ENCODE measurements at places on chromosomes 5 and 9.

DNA sequence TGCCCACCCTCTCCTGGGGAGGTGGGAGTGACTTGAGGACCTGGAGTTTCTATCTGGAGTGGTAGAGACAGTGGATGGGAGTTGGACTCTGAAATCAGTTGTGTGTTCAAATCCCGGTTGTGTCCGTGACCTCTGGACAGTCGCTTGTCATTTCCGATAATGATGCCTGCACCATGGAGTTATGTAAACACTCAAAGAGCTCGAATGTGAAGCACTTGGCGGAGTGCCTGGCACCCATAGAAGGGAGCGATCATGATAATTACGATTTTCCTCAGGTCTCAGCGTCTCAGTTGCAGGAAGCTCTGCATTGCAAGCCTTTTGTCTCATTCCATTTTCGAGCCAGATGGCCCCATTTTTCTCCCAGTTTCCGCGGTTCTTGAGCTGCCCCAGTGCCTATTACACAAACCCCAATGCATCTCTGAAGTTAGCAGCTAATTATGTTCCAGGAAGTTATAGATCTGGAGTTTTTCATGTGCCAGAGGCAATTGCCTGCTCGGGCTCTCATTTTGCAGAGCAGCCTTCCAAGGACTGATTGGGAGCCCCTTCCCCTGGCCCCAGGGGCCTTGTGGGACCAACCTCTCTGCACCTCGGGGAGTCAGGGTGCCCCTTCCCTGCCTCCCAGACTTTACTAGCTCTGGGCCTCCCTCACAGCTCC, 175.5 kb upstream of the MVB12B start:
- peaks cover 6% of the 10 kb centered on the region for H3K4me1 ChIP-seq
- H3K36me3 ChIP-seq: no peaks in the 10 kb centered on the region
- H3K27ac ChIP-seq: no peak overlapping the region
- DNase-seq: peak; percentile 2
- H3K27me3 ChIP-seq: peaks cover 7% of the 10 kb centered on the region
- H3K4me3 ChIP-seq: no peak overlapping the region

DNA sequence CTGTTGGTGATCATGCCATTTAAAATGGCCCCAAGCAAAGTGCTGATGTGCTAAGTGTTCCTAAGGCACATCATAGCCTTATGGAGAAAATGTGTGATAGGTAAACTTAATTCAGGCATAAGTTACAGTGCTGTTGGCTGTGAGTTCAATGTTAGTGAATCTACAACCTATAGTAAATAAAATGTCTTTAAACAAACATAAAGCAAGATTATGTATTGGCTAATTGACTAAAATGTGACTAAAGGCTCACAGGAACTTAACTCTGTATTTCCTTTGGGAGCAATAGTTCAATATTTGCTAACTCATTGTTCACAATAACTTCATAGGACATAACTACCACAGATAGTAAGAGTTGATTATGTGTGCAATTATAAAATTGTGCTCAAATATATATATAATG, 49.4 kb upstream of the LRRC19 start:
- no peak for DNase-seq
- no peak overlapping the region for H3K4me3 ChIP-seq
- H3K36me3 ChIP-seq: peaks cover 12% of the 10 kb centered on the region
- H3K27me3 ChIP-seq: no peaks in the 10 kb centered on the region

DNA sequence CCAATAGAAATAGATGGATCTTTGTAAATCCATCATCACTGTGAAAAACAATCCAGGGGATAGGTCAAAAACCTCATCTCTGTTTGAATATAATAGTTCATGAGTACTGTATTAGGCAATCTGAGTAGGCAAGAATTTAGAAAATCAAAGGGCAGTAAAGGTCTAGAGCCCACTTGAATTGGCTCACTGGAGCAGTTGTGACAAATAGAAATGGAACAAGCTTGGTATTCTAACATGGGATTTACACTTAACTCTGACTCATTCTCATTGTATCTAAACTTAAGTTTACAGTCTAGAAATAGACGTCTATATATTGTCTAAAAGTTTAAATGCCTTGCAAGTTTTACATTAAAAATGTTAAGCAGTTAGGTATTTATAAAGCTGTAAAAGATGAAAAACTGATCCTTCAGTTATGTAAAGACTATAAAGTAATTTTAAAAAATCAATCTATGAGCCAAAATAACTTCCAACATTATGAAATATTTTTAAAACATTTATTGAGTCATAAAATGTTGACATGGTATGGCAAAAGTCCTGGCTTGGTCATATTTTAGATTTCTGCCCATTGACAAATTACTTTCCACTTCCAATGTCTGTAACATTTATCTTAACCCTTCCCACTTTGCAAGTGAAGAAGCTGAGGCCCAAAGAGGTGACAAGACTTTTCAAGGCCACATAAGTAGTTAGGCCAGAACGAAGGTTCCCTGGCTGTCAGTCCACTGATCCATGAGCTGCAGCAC, 203.7 kb upstream of the NREP start:
- no peaks in the 10 kb centered on the region for H3K27me3 ChIP-seq
- no peak overlapping the region for H3K27ac ChIP-seq
- no peaks in the 10 kb centered on the region for H3K4me1 ChIP-seq
- no peaks in the 10 kb centered on the region for H3K36me3 ChIP-seq
- H3K4me3 ChIP-seq: no peak overlapping the region
- DNase-seq: no peak

DNA sequence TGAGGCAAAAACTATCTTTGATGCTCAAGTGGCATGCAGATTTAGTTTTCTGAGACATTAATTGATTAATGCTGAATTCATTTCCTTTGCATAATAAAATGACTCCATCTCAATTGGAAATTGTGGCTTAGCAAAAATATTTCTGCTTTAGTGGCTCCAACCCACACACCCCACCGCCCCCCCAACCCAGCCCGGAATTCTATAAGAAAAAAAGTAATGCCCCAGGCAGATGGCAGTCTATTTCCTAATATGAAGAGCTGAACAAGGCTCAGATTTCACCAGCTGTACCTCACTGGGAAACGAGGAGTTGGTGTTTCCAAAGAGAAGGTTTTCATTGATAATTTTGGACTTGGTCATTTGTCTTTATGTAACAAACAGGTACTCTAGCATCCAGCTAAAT, 182.1 kb downstream of the FBN2 start:
- H3K4me1 ChIP-seq: peaks cover 25% of the 10 kb centered on the region
- H3K27ac ChIP-seq: no peak overlapping the region
- no peak overlapping the region for H3K4me3 ChIP-seq
- no peaks in the 10 kb centered on the region for H3K36me3 ChIP-seq

DNA sequence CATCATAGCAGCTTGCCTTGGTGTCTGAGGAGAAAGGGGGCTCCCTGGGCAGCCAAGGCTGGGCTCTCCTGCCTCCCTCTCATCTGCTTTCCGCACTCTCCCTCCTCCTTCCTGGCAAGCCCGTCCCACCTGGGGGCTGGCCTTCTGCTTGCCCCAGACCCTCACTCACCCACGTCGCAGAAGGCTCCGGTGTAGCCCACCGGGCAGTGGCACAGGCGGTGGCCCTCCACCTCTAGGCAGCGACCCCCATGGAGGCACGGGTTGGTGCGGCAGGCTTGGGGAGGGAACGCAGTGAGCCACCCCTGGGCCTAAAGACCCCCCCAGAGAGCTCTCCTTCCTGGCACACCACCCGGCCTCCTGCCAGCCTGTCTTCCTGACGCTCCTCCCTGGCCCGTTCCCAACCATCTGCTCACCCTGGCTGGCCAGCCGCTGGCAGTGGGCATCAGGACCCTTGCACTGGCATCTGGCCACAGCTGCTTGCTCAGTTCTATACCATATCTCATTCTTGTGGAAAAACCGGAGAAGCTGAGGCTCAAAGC, 4.2 kb upstream of the PFN3 start:
- H3K27ac ChIP-seq: no peak overlapping the region
- no peaks in the 10 kb centered on the region for H3K36me3 ChIP-seq
- H3K4me3 ChIP-seq: peak overlapping the region; percentile 41

- H3K27ac ChIP-seq: no peak overlapping the region
- no peaks in the 10 kb centered on the region for H3K27me3 ChIP-seq
- no peaks in the 10 kb centered on the region for H3K36me3 ChIP-seq
- no peak for DNase-seq
- H3K4me1 ChIP-seq: no peaks in the 10 kb centered on the region
- no peak overlapping the region for H3K4me3 ChIP-seq
These were observed 66.3 kb upstream of the CER1 start for GRCh38 chr9:14788846-14789245.

GRCh38 chr9:38675211-38675610, 44.7 kb downstream of the FAM240B start:
- no peak overlapping the region for H3K27ac ChIP-seq
- no peak for DNase-seq
- no peaks in the 10 kb centered on the region for H3K36me3 ChIP-seq
- H3K4me1 ChIP-seq: peaks cover 2% of the 10 kb centered on the region
- H3K4me3 ChIP-seq: no peak overlapping the region

- H3K4me3 ChIP-seq: no peak overlapping the region
- H3K27me3 ChIP-seq: peaks cover 3% of the 10 kb centered on the region
- no peak overlapping the region for H3K27ac ChIP-seq
- no peaks in the 10 kb centered on the region for H3K36me3 ChIP-seq
- no peaks in the 10 kb centered on the region for H3K4me1 ChIP-seq
- no peak for DNase-seq
These were observed 3.0 kb downstream of the GARIN3 start for GRCh38 chr5:157162919-157163510.

DNA sequence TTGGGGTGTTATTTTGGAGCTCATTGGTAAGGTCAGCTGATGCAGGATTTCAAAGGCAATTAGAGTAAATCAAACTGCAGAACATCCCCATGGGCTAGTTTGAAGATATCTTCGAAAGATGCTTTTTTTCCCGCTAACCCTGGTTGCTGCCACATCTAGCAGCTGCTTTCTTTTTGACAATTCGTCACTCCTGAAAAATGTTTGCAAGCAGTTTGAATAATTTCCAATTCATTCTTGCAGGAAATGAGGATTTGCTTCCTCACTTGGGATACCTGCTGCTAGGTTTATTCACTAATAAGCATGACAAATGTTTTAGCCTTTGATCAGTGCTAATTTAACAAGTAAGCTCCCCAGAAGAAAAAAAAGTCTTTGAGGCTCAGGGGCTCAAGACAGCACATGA, 649.6 kb upstream of the RORB start:
- no peak overlapping the region for H3K4me3 ChIP-seq
- no peak for DNase-seq
- H3K27ac ChIP-seq: no peak overlapping the region
- no peaks in the 10 kb centered on the region for H3K36me3 ChIP-seq
- peaks cover under 1% of the 10 kb centered on the region for H3K4me1 ChIP-seq
- H3K27me3 ChIP-seq: peaks cover 7% of the 10 kb centered on the region

- peaks cover 8% of the 10 kb centered on the region for H3K4me1 ChIP-seq
- H3K36me3 ChIP-seq: peaks cover 23% of the 10 kb centered on the region
- no peak for DNase-seq
- H3K27me3 ChIP-seq: no peaks in the 10 kb centered on the region
These were observed 115.3 kb downstream of the DROSHA start for GRCh38 chr5:31416547-31416946.

DNA sequence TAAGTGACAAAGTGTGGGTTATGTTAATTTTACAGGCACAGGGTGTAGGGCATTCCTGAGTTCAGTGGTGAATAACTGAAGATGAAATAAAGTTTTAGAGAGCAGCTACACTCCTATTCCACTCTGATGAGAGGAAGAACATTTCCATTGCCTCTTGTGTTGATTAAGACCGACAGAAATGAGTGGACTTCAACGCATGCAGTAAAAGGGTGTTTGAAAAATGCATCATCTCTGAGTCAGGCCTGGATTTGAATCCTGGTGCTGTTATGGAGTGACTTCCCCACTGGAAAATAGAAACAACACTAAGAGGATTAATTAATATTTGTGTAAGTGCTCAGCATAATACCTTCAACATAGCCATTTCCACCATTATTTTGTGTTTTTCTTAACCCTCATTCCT, 86.3 kb downstream of the PRR16 start:
- no peaks in the 10 kb centered on the region for H3K27me3 ChIP-seq
- H3K27ac ChIP-seq: no peak overlapping the region
- no peak for DNase-seq
- no peaks in the 10 kb centered on the region for H3K4me1 ChIP-seq
- H3K4me3 ChIP-seq: no peak overlapping the region
- H3K36me3 ChIP-seq: no peaks in the 10 kb centered on the region

Data from progenitor cell of endocrine pancreas (in vitro differentiated cells).